Psoas muscle (tissue), 8 donors: ENCODE measurements at places on chromosomes 13 and 19. TPM values are rescaled to one million over a fixed set of nuclear protein-coding genes. Genes with fewer than 3 reads are reported as not detected.

DNA sequence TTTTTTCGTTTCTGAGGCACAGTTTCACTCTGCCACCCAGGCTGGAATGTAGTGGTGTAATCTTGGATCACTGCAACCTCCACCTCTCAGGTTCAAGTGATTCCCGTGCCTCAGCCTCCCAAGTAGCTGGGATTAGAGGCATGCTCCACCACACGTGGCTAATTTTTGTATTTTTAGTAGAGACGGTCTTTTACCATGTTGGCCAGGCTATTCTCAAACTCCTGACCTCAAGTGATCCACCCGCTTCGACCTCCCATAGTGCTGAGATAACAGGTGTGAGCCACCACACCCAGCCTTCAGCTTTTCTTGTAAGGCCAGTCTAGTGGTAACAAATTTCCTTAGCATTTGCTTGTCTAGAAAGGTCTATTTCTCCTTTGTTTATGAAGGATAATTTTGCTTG, 46.2 kb downstream of the ZNF568 start:
- DNase-seq: no peak

DNA sequence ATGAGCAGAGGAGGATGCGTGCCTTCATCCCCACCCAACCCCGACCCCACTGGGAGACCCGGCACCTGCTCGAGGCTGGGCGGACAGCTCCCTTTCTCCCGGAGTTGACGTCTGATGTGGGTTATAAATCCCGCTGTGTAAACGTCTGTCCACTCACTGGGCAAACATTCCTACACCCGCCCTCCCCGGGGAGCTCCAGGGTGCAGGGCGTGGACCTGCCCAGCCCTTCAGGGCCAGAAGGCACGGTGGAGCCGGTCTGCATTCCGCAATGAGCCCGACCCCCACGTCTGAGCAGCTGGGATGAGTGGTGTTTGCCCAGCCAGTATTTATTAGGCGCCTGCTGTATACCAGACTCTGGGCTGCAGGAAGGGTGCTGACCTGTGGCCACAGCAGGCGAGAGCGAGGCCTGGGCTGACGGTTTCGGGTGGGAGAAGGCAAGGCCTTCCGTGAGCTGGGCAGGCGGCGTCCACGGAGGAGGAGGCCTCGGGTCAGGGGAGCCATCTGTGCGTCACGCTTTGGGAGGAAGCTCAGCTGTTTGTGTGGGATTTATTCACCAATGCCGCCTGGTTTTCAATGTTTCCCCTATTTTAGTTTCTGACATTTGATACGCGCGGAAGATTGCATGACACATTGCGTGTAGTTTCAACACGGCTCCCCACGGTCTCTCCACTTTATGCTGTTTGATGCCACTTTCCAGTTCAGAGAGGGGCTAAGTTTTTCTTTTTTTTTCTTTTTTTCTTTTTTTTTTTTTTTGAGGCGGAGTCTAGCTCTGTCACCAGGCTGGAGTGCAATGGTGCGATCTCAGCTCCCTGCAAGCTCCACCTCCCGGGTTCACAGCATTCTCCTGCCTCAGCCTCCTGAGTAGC, 2.0 kb downstream of the MISP start:
- DNase-seq: peak; percentile 61

- DNase-seq: no peak
Measured at GRCh38 chr13:71858647-71859046, 8.4 kb downstream of the DACH1 start.

- DNase-seq: no peak
Measured at GRCh38 chr13:51502153-51502651, 49.4 kb upstream of the INTS6 start.

TRPM4 gene
- 17.2 TPM for total RNA-seq

DNA sequence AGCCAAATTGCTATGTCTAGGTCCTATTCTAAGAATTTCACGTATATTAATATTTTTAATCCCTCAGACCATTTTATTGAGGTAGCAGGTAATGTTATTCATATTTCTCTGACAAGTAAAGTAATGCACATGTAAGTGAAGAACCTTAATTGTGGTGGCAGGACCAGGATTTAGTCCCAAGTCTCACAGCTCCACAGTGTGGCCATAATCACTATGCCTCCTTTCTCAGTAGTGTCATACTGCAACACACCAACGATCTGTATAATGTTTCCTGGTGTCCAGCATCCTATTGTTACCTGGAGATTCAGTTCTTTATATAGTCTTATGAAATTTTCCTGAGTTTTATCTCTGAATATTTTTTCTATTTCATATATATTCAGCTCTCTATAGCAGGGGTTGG, 340.3 kb downstream of the OLFM4 start:
- DNase-seq: no peak

LYPD3 gene
- total RNA-seq: not detected

GRCh38 chr13:59472134-59472533, 691.6 kb downstream of the DIAPH3 start:
- no peak for DNase-seq

FAM216B gene
- total RNA-seq: not detected

GRCh38 chr13:32676242-32676641, 90.0 kb downstream of the PDS5B start:
- DNase-seq: no peak

KASH5 gene
- not detected for total RNA-seq

DNA sequence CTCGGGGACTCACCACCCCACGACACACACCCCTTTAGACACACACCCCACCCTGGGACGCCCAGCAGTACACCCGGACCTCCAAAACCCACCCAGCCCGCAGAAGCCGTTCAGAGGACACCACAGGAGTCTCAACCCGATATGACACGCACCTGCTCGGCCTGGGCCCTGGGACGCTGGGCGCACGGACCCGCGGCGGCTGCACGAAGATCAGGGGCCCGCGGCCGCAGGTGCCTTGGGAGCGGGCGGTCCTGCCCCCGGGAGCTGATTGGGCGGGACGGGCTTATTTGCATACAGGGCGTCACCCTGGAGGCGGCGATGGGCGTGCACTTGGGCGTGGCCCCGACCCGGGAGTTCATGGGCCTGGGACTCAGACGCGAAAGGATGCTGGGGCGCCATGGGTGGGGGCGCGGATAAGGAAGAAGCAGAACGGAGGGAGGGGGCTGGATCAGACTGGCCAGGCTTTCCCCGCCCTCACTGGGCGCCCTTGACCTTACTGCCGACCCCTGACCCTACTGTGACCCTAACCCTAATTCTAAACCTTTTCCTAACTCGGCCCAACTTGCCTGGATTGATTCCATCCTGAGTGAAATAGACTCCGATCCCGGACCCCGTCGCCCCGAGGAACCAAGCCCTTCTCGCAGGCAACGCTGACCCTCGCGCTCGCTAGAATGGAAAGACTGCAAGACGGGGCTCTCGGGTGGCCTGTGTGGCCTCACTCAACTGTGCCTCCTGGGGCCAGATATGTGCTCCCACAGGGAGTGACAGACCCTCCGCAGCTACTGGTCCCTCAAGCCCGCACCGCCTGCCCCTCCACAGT, at the start of gene MEF2B:
Gene MEF2B (minus strand): TSS at position 211 of the 820 bp plus-strand sequence. CDS start 19,528 bp downstream, outside the sequence.
- DNase-seq: peak; percentile 82

GRCh38 chr13:41145136-41145908, 12.7 kb upstream of the KBTBD6 start:
- no peak for DNase-seq

LILRA5 gene
- 2.2 TPM for total RNA-seq

GRCh38 chr19:45279587-45280192, 28.6 kb downstream of the MARK4 start:
- DNase-seq: no peak

GNA15 gene
- total RNA-seq: 1.6 TPM

DNA sequence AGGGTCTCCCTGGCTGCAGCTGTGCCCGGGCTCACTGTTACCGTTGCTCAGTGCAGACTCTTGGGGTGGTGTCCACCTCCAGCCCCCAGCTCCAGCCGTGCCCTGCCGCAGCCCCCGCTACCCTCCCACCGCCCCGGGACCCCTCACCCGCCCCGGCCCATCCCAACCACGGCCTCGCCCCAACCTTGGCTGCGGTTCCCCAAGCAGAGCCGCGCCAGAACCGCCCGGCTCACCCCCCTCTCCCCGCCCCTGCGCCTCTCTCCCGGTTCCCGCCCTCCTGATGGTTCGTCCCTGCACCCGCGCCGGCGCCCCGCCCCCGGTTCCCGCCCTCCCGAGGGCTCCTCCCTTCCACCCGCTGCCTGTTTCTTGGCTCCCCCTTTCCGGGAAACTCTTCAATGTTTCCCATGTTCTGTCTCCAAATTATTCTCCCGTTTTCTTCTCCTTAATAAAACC, 40.3 kb downstream of the ANKRD10 start:
- DNase-seq: peak; percentile 91

GRCh38 chr13:67408798-67409197, 178.7 kb upstream of the PCDH9 start:
- DNase-seq: no peak

- no peak for DNase-seq
Measured at GRCh38 chr19:23855676-23856075, 59.0 kb upstream of the ZNF726 start.

- DNase-seq: no peak
Measured at GRCh38 chr19:49890349-49891311, 6.1 kb downstream of the IL4I1 start.

- DNase-seq: no peak
Measured at GRCh38 chr19:5553892-5554291, 13.9 kb downstream of the TINCR start.

ADAT3 gene
- total RNA-seq: 2.2 TPM

DNA sequence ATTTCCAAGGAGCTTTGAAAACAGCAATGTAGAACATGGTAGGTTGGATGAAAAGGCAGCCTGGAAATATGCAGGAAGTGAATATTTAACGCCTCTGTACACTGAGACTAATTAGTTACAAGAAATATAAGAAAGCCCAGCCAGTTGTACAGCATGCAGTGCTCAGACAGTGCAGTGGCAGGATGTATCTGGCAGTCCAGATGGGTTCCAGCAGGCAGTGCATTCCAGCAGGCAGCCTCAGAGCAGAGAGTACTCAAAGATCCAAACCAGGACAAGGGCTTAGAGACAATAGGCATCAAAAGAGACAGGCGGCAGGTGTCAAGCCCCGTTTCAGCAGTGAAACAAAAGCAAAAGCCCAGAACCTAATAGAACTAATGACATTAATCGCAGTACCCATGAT, 2776.3 kb downstream of the PCDH9 start:
- DNase-seq: no peak

- DNase-seq: no peak
Measured at GRCh38 chr13:79171141-79172061, 234.7 kb downstream of the RBM26 start.

DNA sequence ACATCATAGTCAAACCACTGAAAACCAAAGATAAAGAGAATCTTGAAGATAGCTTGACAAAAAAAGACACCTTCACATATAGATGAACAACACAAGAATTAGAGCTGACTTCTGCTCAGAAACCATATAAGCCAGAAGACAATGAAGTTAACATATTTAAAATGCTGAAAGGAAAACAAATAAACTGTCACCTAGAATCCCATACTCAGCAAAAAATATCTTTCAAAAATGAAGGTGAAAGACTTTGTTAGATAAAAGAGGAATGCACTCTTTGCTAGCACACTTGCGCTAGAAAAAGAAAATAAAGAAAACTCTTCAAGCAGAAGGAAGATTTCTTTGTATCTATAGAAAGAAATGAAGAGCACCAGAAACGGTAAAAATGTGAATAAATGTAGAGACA, 49.5 kb downstream of the PARP4 start:
- no peak for DNase-seq

- no peak for DNase-seq
Measured at GRCh38 chr13:106657104-106657503, 89.2 kb upstream of the ARGLU1 start.

DNA sequence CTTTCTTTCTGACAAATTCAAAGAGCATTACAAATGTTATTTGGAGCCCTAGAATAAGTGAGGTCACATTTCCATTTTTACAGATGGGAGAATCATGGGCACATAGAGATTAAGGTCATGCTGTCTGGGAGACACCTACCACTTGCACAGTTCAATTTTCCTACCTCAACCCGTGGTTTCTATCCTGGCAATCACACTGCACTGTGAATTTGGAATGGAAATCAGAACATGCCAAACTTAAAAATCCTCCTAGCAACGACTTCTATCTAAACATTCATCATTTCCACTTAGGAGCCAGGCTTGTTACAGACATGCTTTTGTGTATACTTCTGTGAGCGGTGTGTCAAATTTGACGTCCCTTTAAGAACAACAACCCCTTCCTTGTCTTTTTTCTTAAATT, 251.5 kb downstream of the DNAJC15 start:
- DNase-seq: no peak

ZNF420 gene
- total RNA-seq: 7.8 TPM

DNA sequence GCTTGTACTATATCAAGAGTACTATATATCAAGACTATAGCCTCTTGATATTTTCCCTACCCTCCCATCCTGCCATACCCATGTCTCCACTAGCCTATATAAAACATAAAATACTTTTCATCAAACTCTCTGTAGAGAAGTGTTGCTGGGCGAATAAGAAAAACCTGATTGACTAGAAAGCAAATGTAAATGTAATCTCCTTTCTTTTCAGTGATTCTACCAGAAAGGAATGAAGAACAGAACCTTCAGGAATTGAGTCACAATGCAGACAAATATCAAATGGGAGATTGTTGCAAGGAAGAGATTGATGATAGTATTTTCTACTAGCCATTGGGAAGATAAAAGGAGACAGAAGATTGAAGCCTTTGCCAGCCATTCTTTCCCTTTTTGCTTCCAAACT, 89.2 kb downstream of the KCNRG start:
- no peak for DNase-seq

DNA sequence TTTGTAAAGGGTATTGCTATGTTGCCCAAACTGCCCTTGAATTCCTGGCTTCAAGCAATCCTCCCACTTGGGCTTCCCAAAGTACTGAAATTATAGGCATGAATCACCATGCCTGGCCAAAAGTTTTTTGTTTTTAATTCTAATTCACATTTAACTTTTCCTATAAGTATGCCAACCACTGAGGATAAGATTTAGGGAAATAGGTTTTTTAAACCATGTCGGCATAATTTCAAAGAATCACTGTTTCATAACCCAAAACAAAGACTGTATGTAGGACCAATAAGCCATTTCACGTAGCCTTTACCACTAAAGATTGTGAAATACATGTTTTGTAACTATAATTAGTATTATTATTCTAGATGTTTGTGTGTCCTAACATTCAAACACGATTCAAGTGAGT, 8.2 kb downstream of the ZDHHC20 start:
- DNase-seq: no peak

PEX11G gene
- total RNA-seq: 1.3 TPM

ZNF506 gene
- 8.2 TPM for total RNA-seq

- DNase-seq: no peak
Measured at GRCh38 chr13:40916207-40916998, 102.7 kb downstream of the ELF1 start.

MAP4K1 gene
- 1.2 TPM for total RNA-seq

DNA sequence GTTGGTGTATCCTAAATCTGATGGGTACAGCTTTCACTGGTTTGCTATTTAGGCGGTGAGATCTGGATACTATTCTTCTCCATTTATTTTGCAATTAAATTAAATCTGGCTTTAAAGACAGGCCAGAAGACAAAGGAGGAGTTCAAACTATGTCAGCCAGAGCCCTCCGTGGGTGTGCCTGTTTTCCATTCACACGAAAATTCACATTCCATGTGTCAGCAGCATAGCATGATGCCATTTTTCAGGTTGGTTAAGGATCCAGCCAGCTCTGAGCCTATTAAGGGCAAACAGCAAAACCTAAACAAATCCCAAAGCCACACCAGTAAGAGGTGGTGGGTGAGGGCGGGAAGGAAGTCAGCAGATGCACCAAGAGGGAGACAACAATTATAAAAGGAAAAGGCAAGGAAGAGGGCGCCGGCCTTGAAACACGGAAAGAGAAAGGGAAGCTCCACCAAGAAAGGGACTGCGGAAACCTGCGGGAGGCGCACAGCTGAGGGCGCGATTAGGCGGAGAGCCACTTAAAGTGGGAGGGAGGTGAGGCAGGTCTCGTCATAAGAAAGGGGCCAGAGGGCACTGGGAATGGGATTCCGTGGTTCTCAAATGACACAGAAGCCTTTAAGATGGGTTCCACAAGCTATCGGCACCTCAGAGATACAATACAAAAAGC, 43.0 kb downstream of the CARS2 start:
- DNase-seq: no peak
